ENCODE measurements at places on chromosomes 11 and 22.

DNA sequence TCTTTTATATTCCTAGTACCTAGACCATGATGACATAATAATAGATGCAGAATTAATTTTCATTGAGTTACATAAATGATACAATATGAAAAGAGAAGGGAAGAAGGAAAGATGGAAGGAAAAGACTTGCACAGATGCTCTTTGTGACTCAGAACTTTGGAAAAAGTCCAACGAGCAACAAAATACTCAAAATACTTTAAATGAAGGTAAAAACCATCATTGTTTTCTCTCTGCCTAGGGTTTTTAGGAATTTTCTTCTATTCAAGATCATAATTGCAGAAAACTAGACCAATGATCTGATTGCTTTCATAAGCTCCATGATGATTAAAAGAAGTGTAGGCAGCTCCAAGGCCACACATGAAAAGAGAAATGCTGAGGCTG, 276.9 kb downstream of the KIRREL3 start:
- no peak for DNase-seq

- no peak for DNase-seq
Measured at GRCh38 chr11:75239531-75240290, 863 bp upstream of the TPBGL start.

DNA sequence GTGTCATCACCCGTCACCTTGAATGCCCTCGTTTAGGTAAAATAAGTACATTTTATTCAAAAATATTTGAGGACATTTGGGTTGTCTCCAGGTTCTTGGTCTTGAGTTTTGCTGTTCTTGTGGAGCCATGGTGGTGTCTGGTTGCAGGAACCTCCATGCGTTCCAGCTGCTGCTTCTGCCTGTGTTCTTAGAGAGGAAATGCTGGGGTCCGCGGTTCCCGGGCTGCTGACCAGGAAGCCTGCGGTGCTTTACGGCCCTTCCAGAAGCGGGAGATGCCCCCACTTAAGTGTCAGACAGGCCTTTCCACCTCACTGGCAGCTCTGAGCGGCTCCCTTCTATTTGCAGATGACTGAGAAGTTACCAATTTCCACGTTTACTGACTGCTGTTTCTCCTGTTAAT, 66.8 kb downstream of the LRP5 start:
- peak; percentile 33 for DNase-seq

- no peak for DNase-seq
Measured at GRCh38 chr11:9600644-9601036, 27.2 kb downstream of the WEE1 start.

GRCh38 chr11:101916422-101916821, at the start of gene ANGPTL5:
TSS of gene ANGPTL5 (minus strand) at chr11:101916522. CDS start at chr11:101907909, 8,613 bp downstream.
- DNase-seq = no peak

DNA sequence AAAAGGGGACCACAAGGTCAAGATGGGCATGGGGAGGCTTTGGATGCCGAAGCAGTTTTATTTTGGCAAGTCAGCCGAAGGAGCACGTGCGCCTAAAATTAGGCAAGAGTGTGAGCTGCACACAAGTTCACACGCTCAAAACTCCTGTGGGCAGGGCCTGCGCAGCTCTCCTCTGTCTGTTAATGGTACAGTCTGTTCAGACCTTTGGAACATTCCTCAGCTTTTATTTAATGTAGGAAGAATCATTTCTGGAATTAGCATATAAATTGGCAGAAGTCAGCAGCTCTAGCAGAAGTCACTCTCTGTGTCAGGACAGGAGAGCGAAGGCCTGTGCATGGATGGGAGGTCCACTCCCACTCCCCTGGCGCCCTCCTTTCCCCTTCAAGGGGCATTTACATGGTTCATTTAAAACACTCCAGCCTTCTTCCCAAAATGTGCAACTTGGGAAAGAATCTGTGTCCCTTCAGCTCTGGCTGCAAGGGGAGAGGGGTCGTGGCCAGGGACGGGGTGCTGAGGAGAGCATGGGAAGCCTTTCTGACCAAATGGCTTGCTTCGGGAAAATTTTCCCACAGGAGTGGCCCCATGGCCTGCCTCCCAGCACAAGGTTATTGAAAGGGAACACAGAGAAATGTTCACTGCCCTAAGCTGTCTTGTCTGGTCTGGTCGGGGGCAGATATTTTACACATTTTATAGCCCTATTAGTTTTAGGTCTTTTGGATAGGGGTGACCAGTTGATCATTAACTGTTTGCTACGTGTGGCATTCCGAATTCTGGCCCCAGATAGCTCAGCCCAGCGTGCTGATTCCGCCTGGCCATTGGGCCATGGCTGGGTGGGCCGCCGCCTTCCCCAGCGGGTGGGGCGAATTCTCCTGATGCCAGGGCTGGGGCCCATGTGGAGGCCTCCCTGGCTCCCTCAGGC, 43.9 kb upstream of the SMIM38 start:
- DNase-seq = no peak

DNA sequence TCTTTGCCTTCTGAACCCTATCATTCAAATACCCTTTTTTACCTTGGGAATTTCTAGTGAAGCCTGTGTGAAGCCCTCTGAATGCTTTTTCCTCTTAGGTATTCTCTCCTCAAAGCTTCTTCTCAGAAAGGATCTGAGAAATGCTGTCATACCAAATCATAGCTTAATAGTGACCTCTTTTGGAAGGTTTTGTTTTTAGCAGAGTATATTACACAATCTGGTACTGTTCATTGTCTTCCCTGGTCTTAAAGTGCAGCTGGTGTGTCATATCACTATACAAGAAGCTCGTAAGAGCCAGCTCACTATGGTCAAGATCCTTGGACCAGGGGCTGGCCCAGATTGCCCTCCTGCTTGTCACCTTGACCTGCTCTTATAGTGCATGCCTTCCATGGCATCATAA, 204.4 kb upstream of the ANO5 start:
- no peak for DNase-seq

GRCh38 chr22:36194971-36195370, 6.6 kb downstream of the APOL4 start:
- peak; percentile 74 for DNase-seq

DNA sequence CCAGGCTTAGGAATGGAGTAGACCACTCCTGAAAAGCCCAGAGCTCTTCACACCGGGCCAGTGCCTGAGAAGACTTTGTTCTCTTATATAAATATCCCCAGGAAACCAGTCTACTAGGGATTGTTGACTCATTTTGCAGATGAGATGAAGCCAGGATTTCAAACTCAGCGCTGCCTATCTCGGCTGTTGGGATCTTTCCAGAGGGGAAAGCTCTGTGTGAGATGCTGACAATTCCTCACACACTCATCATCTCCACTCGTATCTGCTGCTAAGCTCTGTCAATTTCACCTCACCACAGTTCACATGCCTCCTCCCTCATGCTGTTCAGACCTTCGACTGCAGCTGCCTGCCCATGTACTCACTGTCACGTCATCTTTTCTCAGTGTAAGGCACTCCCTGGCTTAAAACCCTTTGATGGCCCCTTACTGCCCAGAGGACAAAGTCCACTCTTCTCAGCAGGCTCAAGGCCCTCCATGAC, 12.5 kb downstream of the USH1C start:
- no peak for DNase-seq

GRCh38 chr11:105960252-105961245, 61.5 kb downstream of the MSANTD4 start:
- DNase-seq = no peak

- no peak for DNase-seq
Measured at GRCh38 chr11:44708009-44708408, 18.8 kb upstream of the TSPAN18 start.

- DNase-seq = no peak
Measured at GRCh38 chr11:103520792-103521191, 411.6 kb downstream of the DYNC2H1 start.

GRCh38 chr11:103325686-103326069, 216.5 kb downstream of the DYNC2H1 start:
- no peak for DNase-seq

All from Kasumi-1 (cell line).